AG09309 (cell line): ENCODE measurements at places on chromosomes 5 and 9.
A peak's percentile ranks its signal among the peaks of the same experiment; 100 is the strongest.

DNA sequence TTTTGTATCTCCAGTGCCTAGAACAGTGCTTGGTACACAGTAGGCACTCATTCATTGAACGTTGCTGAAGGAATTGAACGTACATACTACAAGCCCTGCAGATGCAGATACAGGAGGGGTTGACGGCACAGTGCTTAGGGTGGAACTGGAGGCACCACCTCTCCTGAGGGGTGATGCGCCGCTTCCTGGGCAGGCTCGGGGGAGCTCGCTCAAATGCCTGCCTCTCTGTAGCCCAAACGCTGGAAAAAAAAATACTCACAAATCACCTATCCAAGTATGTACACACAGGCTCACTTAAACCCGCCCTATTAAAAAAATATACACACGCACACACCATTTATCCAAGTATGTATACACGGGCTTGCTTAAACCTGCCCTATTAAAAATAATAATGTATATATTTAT is 536 bp upstream of the COMMD10 start:
- no peak for DNase-seq

DNA sequence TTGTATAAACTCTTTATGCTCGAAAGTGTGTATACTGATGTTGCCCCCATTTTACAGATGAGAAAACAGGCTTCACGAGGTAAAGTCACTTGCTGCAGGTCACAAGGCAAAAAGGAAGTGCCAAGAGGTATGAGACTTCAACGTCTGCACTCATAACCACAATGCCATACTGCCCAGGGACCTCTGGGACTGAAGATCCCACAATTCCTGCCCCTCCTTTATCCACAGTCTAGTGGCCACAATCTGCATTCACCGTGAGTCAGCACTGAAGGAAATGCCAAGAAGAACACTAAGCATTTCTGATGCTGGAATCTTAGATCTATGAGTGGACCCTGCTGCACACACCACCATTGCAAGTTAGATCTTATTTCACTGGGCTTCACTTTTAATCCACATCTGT is 37.3 kb downstream of the MED27 start:
- DNase-seq = peak; percentile 87

DNA sequence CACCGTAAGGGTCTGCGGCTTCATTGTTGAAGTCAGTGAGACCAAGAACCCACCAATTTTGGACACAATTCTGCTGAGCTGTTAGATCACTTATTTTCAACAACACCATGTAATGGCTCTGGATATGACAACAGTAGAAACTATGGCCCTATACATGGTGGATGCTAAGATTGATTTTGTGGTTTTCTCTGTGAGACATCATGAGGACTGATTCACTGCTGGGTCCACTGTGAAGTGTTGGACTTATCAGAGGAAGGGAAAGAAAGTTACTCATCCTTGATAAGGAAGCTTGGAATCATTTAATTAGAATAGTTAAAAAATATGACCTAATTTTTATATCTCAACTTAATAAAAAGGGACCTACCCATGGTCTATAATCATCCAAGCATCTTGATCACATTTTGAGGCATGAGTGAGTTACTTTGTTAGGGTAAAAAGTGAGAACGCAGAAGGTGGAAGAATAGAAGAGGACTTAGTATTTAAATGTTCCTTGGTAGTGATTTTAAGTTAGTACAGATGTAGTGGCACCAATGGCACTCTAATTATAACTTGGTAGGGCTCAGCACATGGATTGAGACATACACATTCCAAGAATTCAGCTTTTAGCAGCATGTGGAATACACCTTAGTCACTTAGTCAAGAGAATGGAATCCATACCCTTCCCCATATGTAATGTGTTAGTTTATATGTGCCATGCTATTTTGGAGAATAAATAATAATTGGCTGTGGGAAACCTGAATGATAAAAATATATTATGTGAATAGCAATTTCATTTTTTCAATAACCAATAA is 123.5 kb upstream of the CD180 start:
- no peak for DNase-seq

DNA sequence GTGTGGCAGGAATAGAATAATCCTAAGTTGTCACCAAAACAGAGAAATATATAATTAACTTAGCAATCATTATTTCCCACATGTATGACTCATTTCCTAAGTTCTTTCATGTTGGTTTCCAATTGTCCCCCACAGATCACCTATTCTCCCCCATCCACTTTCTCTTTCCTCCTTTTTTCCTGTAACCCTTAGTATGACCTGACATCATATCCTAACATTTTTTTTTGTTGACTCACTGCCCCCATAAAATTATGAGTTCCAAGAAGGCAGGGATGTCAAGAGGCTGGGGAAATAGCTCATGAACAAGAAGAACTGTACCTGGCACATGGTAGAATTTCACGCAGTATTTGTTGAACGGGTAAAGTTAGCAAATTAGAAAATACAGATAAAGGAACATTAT is 186.7 kb downstream of the DCP2 start:
- DNase-seq = no peak

DNA sequence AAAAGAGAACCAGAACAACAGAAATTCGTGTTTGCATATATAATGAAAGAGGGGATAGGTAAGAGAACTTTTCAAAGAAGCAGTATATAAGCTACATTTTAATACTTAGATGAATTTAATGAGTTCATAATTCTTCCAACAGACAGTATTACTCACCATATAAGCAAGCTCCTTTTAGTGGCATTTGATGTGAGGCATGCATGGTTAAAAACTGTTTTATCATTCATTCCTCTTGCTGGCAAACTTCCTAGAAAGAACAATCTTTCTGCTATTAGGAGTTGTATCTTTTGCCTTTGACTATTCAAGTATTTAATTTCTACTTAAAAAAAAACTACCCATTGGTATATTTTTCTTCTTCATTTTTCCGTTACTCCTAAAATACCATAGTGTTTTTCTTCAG is 65.7 kb upstream of the EIF4EBP3 start:
- DNase-seq = peak; percentile 45

- no peak for DNase-seq
These were observed 930.2 kb downstream of the MAT2B start for GRCh38 chr5:164435576-164435975.

GRCh38 chr5:113242481-113243348 is 192.1 kb downstream of the TSSK1B start:
- DNase-seq = no peak

DNA sequence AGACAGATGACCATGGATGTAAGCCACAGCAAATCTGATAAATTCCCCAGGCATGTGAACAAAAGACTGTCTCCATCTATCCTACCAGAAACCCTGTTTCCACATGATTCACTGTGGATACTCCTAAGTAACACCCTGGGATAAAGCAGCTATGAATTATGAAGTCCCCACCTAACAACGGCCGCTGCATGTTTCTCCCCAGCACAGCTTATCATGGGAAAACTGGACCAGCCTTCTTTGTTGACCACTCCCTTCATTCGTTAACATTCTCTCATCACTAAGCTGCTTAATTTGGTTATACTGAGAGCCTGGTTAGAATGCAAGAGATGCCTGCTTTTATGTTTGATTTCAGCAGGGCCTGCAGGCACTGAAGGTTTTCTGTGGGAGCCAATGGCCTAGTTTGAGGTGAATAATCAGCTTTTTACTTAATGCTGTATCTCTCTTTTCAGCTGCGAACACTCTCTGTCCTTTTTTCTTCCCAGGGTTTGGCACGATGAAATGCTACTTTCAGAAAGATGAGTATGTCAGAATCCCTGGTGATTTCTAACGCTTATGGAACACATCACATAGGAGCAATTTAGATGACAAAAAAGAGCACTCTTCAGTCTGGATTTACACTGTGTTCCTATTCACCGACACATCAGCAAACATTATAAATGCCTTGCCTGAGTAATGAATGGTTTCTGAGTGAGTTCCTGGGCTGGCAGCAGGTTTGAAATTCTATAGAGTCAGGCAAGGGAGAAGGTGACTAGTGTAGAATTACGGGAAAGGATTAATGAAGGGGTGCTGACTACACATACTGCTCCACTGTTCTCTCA is 318.4 kb upstream of the ZNF608 start:
- DNase-seq = no peak

GRCh38 chr9:7879551-7880245 is 80.1 kb upstream of the DMAC1 start:
- no peak for DNase-seq

- no peak for DNase-seq
These were observed 15.9 kb downstream of the HSPB3 start for GRCh38 chr5:54471398-54471797.

DNA sequence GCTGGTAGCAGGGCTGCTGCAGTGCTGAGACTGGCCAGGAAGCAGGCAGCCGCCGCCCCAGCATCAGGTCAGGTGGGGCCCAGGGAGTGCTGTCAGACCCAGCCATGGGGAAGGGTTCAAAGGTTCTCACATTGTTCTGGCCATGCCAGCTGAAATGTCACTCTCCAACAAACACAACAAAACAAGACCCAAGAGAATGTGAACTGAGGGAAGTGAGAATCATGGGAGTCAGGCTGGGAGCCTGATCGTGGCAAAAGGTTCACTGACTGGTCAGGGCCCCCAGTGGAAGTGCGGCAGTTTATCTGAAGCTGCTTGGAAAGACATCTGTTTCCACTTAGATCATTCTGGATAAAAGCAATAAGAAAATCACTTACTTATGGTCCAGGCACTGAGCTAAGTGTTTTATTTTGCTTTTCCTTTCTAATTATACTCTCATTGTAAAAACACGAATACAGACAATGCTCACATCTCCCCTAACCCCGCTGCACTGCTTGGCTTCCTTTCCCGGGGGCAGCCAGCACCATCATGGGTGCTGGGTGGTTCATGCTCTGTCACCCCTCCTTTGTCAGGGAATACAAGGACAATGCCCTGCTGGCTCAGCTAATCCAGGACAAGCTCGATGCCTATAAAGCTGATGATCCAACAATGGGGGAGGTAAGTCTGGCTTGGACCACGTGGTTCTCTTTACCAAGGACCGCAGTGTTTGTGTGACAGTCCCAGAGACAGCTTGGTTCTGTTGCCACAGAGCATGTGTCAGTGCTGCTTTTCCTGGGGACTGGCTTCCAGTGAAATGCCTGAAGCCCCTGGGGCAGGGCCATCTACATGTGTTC is 41.9 kb upstream of the CFAP157 start:
- peak; percentile 28 for DNase-seq

GRCh38 chr9:114372921-114373448 is 14.8 kb downstream of the AKNA start:
- no peak for DNase-seq

GRCh38 chr9:86642721-86643120 is 288.5 kb upstream of the TUT7 start:
- no peak for DNase-seq

- no peak for DNase-seq
These were observed 86.3 kb downstream of the PRR16 start for GRCh38 chr5:120550358-120550757.

- DNase-seq = no peak
These were observed 662.6 kb upstream of the MEF2C start for GRCh38 chr5:89545626-89546025.

- DNase-seq = no peak
These were observed 325.1 kb downstream of the GADD45G start for GRCh38 chr9:89929673-89930480.

DNA sequence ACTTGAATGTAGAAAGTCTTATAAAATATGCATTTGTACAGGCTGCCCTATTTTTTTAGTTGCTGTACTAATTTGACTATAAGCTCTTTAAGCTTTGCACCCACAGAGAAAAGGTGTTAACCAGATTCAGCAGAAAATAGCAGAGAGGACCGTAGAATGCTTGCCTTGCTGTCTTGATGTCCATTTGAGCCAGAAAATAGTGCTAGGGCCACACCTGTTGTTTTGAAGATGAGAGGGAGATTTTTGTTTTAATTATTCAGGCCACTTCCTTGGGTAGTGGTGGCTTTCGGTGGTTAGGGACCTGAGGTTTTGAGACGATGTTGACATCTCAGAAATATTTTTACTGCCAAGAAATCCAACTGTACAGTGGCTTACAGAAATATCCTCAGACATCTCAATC is 196.0 kb downstream of the SPATA31D1 start:
- no peak for DNase-seq

DNA sequence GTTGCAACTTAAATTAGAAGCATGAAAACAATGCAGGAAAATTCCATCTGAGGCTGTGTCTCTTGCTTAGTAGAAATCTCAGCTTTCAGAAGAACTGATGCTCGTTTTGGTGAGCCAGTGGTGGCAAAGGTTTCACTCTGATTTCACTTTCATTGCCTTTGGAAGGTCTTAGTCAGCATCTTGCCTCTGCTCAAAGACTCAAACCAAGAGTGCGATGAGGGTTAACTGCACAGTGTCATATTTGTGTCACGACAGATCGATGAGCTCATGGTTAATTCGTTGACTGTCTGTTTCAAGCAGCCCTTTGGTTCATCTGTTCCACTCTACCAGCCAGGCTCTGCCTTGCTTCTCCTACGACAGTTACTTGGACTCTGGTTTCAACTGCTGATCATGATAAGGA is 331.3 kb upstream of the KIF2A start:
- DNase-seq = no peak

GRCh38 chr5:17183831-17184230 is 33.6 kb upstream of the BASP1 start:
- no peak for DNase-seq

GRCh38 chr9:134099123-134099761 is 31.4 kb upstream of the BRD3 start:
- DNase-seq = no peak

GRCh38 chr9:130181678-130182380 is 9.6 kb downstream of the NCS1 start:
- DNase-seq = no peak

DNA sequence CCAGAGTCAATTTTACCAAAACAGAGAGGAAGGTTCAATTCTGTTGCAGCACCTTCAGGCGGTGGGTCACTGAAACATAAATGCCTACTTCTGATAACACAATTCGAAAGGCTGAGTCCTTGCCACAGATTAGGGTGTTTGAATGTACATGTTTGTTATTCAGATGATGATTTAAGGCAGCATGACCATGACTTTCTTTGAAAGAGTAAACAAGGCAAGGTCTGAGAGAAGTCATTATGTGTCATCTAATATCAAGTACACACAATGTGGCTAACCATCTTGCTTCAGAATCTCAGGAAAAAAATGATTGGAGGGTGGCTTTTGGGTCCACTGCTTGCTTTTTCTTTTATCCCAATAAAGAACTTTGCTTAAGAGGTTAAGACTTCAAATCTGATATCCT is 457.5 kb downstream of the TAF11L14 start:
- no peak for DNase-seq

DNA sequence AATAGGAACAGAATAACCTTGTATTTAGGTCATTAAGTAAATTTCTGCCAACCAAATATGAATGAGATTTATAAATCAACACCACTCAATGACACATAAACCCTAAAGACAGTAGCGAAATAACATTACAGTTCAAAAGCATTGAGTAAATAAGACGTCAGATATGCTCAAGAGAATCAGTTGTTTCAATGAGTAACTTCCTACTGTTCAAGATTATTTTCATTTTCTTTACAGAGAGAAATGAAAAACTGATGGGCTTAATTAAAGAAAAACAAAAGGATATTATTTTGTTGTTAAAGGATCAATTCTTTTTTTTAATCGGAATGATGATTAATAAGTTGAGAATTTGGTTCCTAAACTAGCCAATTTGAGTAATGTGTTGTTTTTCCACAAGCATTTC is 150.1 kb downstream of the BNC2 start:
- no peak for DNase-seq

GRCh38 chr5:88556406-88556805 is 287.8 kb upstream of the TMEM161B start:
- DNase-seq = no peak
